Non-pigmented ciliary epithelial cell (primary cell): ENCODE measurements at places on chromosomes 13 and 19.

DNA sequence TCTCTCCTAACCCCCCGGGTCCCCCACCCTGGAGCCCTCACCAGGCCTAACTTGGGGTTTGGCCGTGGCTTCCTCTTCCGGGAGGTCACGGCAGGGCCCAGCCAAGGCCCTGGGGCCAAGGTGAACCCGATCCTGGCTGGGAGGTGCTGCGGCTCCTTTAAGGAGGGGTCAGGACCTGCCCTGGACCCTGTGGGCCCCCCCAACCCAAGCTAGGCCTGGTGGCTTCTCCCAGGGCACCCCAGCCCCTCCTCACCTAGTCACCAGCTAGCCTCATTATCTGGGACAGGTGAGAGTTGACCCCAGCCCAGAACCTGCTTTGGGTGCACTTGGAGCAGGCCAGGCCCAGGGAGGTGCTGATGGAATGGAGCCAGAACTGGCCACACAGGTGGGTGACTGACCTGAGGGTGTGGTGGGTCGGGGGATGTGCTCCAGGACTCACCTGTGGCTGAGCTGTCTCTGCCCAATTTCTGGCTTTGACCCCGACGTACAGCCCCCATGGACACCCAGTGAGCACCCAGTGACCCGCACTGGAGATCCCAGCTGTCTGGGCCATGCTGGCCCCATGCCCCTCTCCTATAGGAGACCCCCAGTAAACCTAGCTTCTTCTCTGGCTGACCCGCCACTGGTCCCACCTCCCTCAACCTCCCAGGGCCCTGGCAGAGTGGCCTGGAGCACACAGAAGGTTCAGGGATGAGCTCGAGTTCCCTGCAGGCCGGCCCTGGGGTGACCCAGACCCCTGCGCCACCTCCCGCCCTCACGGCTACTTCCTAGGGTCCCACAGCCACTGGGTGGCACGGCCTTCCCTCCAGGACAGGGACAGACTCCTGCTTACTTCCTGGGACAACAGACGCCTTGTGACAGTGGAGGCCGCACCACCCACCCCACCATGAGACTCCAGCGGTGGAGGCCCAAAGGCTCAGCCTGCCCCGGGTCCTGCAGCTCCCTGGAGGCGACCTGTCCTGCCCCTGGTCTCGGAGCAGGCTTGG is 6.7 kb upstream of the MKNK2 start:
- no peak for DNase-seq

DNA sequence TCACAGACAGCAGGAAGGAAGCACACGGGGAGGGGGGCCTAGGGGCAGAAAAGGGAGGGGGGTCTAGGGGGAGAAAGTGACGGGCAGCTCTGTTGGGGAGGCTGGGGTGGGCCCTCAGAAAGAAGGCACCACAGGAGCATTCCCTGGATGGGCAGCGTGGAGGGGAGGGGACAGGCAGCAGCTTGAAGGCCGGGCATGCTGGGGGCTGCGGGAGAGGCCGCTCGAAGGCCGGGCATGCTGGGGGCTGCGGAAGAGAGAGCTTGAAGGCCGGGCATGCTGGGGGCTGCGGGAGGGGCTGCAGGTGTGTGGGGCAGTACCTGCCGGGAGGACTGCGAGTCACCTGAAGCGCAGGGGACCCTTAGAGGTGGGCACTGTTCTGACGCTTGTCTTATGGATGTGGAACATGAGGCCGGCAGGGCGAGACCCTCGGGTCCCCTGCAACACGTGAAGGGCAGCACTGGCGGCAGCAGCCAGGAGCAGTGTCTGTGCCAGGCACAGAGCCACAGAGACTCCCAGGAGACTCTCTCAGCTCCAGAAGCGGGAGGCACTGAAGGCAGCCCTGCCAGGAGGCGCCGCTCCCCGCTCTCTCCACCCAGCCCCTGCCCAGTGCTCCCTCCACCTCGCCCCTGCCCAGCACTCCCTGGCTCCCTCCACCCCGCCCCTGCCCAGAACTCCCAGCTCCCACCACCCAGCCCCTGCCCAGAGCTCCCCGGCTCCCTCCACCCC is 13.3 kb downstream of the ZNF787 start:
- no peak for DNase-seq

DNA sequence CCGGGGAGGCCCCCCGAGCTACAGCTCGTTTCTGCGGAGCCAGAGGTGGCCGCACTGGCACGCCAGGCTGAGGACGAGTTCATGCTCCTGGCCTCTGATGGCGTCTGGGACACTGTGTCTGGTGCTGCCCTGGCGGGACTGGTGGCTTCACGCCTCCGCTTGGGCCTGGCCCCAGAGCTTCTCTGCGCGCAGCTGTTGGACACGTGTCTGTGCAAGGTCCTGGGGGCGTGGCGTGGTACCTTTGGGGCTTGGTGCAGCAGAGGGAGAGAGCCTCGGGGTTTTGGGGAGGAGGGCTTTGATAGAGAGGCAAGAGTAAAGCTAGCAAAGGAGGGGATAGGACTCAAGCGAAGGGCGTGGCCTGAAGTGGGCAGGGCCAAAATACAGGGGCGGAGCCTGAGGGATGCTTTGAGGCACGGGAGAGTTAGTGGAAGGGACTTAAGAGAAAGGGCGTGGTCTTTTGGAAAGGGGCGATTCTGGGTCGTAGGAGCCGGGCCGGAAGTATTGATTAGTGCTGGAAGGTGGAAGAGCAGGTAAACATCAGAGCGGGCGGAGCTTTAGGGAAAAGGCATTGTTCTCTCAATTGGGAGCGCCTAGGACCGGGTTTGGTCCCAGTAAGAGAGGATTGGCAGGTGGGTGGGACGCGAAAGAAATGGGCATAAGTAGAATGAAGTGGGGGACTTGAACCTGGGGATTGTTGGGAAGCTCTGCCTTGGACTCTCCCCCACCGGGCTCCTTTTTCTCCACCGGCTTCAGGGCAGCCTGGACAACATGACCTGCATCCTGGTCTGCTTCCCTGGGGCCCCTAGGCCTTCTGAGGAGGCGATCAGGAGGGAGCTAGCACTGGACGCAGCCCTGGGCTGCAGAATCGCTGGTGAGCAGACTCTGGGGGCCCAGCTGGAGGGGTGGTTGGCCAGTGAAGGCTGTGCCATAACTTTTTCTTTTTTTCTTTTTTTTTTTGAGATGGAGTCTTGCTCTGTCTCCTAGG is 1.2 kb downstream of the PPM1N start:
- DNase-seq, result no peak

DNA sequence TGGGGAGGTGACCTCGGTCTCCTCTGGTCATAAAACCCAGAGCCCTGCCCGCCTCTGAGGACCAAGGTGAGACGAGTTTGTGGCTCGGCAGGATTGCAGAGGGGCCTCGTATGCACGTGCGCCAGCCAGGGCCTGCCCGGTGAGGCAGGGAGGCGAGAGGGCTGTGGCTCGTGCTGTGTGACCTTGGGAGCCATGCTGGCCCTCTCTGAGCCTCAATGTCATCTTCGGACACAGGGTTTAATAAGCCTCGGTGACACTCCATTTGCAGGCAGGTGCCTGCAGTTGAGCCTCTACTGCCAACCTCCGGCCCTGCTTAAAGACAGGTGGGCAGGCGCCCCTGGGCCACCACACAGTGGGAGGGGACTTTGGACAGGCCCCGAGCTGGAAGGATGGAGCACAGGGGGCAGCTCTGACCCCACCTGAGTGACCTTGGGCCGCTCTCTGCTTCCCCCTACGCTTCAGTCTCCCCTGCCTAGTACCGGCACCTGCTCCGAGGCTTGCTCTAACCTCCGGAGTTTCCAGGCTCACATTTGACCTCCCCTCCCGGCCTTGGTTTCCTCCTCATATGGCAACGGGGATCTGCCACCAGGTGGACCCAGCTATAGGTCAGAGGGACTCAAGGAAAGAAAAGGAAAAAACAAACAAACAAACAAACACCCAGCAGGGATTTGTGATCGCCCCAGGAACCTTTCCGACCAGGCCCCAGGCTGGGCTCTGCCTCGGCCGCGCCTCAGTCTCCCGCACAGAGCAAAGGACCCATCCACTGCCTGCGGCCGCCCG is 3.1 kb downstream of the ZBTB7A start:
- no peak for DNase-seq

DNA sequence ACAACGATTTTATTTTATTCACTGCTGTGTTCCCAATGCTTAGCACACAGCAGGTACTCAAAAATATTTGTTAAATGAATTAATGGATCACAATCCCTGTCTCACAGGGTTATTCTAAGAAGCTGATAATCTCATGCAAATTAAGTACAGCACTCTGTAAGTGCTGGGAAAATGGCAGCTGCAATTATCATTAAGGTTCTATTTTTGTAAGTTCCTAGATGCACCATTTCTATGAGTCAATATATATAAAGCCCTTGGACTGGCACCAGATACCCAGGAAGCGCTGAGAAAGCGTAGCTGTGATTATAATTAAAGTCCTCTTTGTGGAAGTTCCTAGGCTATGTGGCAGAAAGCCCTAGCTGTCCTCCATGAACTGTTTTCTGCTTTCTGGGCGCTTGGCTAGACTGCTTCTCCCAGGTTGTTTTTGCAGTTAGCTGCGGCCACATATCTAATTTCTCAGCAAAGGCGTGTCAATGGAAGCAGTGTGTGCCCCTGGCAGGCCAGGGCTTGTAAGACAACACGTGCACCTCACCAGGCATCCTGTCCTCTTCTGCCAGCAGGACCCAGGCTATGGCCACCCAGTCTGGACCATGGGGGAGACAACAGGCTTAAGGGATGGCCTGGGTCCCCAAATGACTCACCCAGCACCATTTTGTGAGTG is 5.2 kb upstream of the SRRM5 start:
- DNase-seq, result no peak
